ENCODE measurements at places on chromosomes 7 and 10. TPM values are rescaled to one million over a fixed set of nuclear protein-coding genes. Genes with fewer than 3 reads are reported as not detected.

The FASTK gene
- total RNA-seq: 76.1 TPM

The STRIP2 gene
- 4.3 TPM for total RNA-seq

The OR6B1 gene
- total RNA-seq: not detected

The OPN4 gene
- total RNA-seq: not detected

The ATG9B gene
- total RNA-seq: 0.37 TPM

The PTPN20 gene
- total RNA-seq: 0.14 TPM
